SJSA1 (cell line): ENCODE measurements at places on chromosomes 12 and 14. TPM values are rescaled to one million over a fixed set of nuclear protein-coding genes. Genes with fewer than 3 reads are reported as not detected.

Gene KIF26A
- total RNA-seq, result 0.05 TPM in 1 of 2 replicates, not detected in the other

Gene SDS
- not detected in 2 replicates for total RNA-seq

Gene DTX3
- total RNA-seq, result 187 and 286 TPM in 2 replicates

Gene ISCU
- 86.7 and 135 TPM in 2 replicates for total RNA-seq

Gene FGD6
- total RNA-seq, result 8.2 and 8.5 TPM in 2 replicates

Gene TCL1B
- not detected in 2 replicates for total RNA-seq

DNA sequence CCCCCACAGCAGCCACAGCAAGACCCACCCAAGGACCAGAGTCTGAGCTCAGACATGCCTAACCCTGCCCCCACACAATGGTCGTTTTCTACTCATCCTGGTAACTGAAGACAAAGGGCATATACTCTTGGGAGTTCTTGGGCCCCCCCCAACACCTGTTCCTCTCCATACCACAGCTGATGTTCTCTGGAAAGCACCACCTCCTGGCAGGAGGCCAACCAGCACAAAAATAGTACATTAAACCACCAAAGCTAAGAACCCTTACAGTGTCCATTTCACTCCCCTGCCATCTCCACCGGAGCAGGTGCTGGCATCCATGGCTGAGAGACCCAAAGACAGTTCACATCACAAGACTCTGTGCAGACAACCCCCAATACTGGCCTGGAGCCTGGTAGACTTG, 80.6 kb upstream of the DAAM1 start:
- DNase-seq, result no peak

Gene HPD
- 0.11 TPM in 1 of 2 replicates, not detected in the other for total RNA-seq
